Stimulated activated CD4-positive, alpha-beta T cell treated with anti-CD3 and anti-CD28 coated beads, Interleukin-1b, Interleukin-23, amount 100 ng/mL, for 4 hours (primary cell): ENCODE measurements at places on chromosomes 2 and 18.
A peak's percentile ranks its signal among the peaks of the same experiment; 100 is the strongest.

GRCh38 chr2:193124815-193125214 lies 930.1 kb upstream of the TMEFF2 start:
- no peak for DNase-seq

DNA sequence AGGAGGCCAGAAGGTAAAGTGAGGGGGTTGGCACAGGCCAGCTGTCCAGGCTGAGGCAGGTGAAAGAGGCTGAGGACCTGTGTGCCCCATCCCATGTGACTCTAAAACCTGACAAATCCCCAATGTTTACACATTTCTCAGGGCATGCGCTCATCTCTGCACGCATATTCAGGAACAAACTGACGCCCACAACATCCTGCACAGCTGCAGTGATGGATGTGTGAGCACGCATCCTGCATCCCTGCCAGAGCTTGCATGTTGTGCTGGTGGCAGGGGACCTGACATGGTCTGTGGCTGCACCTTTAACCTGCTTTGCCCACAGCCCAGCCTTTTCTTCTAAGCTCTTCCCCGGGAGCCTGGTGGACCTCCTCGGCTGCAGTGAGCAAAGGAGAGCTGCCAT lies 83.1 kb downstream of the FBXO15 start:
- no peak for DNase-seq

GRCh38 chr2:179981085-179981484 lies 26.0 kb downstream of the CWC22 start:
- no peak for DNase-seq

DNA sequence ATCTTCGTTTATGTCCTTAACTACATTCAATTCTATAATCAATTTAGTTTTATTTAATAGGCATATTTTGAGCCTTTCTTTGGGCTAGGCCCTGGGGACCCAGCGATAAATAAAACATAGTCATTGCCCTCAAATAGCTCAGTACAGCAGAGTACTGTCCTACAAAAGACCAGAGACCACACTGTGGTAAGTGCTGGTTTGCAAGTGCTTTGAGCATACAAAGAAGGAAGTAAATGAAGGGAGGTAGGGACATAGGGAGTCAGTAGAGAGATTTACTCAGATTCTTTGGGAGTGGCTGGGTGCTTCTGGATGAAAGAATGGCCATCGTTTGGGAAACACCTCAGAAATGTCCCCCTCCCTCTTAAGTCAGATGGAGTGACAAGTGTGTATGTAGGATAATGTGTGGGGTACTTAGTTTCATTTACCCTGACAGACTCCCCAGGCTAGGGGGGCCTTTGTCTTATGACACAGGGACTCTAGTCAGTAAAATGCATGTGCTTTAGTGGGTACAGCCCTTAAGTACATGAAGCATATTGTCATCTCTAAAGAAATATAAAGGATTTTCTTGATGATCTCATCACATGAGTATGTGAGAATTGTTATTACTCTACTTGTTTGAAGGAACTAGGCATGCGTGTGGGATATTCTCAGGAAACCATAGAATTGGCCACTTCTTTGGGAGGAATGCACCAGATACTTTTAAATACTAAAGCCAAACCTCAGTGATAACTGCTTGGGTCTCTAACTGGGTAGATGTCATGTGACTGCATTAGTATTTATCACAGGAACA lies 35.1 kb downstream of the MAPRE2 start:
- DNase-seq: no peak

- DNase-seq: no peak
Measured at GRCh38 chr2:77155511-77155910, 366.7 kb downstream of the LRRTM4 start.

- DNase-seq: no peak
Measured at GRCh38 chr2:134231965-134232340, 21.9 kb upstream of the MGAT5 start.

- no peak for DNase-seq
Measured at GRCh38 chr2:190628591-190629319, 20.1 kb upstream of the NAB1 start.

DNA sequence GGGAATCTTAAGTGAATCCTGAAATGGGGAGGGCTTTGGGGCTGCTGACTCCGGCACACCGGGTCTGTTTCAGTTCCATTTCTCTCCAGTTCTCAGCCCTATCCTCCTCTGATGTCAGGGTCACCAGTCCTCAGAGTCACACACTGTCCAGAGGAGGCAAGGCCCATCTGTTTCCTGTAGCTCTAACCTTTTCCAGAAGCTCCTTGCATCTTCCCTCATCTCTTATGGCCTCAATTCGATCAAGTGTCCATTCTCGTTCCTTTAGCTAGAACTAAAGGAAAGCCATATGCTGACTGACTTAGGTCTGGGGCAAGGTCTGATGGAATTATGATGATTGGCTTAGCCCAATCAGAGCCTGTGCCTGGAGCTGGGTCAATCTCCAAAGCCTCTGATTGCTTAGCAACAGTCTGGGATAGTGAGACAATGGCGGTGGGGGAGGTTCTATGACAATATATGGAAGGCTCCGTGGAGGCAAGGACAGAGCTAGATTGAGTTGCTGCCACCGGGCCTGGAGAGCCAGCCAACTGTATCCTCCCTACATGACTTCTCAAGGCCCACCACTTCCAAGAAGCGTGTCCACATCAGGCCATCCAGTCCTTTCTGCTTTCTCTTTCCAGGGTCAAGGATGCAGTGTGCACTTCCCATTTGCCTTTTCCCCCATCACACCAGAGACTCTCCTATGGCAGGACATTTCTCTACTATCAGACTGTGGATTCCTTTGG lies 5.2 kb downstream of the ANKRD53 start:
- DNase-seq: no peak

DNA sequence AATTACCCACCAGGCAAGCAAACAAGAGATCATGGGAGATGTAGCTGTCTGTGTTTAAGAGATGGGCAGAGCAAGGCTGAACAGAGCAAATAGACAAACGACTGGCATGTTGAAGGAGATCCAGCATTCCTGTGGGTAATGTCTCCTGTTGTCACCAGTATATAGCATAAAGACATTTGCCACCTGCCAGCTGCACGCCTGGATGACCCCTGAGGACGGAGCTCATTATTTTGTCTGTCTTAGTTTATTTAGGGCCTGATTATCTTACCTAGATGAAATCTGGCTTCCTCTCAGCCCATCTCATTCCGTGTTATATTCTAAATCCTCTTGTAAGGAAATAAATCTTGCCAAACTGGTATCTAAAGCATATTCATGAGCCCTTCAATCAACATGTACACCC lies 510.3 kb upstream of the LINC00305 start:
- no peak for DNase-seq

DNA sequence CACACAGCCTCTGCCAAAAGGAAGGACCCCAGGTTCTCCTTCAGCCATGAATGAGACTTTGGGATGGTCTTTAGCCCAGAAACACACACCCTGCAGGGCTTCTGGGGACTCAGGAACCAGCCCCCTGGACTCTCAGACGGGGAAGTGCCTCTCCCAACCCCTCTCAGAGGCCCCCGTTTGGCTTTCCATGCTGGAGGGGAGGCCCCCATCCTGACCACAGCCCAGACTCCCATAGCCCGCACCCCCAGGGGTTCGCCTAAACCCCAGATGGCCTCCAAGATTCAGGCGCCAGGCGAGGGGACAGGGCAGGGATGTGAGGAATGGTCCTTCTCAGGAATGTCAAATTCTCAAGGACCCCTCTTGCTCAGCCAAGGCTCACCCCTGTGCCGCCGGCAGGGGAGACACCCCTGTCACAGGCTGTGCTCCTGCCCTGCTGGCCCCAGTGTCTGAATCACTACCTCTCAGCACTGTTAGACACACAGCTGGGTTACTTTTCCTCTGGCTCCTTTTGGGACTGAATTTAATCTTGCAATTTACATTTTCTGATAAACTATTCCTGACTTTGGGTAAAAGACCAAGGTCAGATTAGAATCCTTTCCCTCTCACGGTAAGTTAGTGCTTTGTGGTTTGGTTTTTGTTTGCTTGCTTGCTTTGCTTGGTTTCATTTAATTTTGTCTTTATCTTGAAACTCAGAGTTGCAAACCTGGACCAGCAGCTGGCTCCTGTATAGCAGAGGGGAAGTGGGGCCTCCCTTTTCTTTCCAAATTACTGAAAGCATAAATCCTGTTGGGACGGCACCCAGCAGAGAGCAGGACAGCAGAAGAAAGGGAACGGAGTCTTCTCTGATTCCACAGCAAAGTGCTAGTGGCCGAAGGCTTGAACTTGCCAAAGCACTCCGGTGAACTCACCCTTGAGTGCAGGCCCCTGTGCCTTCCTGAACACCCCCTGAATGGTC lies 198.9 kb upstream of the RAB6C start:
- DNase-seq: no peak

GRCh38 chr2:6864923-6865345 lies 773 bp downstream of the CMPK2 start:
- DNase-seq: no peak

GRCh38 chr2:96868555-96869280 lies 1.2 kb downstream of the SEMA4C start:
- peak; percentile 30 for DNase-seq

DNA sequence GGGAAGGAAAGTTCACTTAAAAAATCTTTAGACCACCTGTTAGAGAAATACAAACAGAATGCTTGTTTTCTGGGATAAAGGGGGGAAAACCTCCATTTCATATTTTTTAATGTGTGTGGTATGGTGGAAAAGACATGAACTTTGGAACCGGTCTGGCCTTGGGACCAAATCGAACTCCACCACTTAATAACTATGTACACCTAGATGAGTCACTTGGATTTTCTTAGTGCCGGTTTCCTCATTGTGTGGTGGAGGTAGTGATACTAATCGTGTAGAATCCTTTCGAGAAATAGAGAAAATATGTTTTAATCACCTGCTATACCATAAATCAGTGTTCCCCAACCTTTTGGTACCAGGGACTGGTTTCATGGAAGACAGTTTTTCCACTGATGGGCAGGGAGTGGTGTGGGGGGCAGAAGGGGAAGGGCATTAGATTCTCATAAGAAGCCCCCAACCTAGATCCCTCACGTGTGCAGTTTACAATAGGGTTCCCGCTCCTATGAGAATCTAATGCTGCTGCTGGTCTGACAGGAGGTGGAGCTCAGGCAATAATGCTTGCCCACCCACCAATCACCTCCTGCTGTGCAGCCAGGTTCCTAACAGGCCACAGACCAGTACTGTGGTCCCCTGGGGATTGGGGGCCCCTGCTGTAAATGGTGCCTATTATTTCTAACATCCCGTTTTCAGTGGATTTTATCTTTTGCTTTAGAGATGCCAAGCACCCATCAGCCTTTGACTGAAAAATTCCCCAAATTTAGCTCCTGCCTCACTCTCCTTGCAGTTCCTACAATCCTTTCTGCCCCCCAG lies 308.8 kb downstream of the PRKCE start:
- no peak for DNase-seq

DNA sequence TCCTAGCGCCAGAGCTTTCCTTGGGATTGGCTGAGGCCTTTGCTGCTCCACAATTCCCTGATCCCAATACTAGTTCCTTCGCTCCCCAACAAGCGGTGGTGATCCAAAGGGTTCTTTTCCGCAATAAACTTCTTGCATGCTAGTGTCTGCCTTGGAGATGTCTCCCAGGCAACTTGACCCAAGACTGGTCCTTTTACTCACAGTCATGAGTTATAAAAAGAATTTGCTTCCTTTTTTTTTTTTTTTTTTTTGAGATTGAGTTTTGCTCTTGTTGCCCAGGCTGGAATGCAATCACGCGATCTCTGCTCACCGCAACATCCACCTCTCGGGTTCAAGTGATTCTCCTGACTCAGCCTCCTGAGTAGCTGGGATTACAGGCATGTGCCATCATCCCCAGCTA lies 89.8 kb upstream of the SP3 start:
- DNase-seq: no peak

DNA sequence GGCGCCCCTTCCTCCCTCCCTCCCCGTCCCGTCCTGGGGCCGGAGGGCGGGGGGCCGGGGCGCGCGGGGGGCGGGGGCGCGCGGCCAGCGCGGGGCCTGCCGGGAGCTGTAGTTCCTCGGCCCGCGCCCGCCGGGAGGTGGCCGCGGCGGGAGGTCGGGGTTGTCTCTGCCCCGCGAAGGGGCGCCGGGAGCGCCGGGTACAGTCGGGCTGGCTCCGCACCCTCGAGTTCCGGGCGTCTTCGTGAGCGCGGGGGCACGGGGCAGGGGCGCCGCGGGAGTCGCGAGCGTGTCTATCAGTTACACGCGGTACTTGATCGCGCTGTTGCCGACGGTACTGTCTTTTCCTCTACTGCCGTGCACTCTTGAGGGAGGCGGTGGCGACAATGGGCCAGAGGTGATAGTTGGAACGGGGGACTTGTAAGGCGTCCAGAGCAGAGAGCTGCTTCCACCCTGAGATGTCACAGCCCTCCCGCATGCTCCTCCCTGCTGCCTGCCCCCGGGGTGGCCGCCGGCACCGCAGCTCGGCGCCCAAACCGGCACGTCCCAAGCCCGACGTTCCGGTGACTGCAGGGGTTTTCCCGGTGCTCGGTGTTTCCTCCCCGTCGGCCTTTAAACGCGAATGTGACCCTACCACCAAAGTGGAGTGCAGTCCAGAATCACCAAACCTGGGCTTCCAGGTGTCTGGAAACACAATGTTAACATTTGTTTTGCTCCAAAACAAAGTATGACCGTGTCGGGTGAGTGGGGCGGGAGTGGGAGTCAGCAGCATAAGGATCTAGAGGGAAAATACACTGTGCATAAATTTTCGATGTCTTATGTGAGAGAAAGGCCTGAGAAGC lies at the start of gene PRKD3:
Gene PRKD3, minus strand, starts transcription at position 48 of the 839 bp plus-strand sequence. CDS start 8,309 bp downstream, outside the sequence.
- DNase-seq: peak; percentile 50

- no peak for DNase-seq
Measured at GRCh38 chr2:1032030-1032429, 81.4 kb downstream of the SNTG2 start.

GRCh38 chr2:237524631-237525030 lies 37.6 kb downstream of the MLPH start:
- DNase-seq: no peak

DNA sequence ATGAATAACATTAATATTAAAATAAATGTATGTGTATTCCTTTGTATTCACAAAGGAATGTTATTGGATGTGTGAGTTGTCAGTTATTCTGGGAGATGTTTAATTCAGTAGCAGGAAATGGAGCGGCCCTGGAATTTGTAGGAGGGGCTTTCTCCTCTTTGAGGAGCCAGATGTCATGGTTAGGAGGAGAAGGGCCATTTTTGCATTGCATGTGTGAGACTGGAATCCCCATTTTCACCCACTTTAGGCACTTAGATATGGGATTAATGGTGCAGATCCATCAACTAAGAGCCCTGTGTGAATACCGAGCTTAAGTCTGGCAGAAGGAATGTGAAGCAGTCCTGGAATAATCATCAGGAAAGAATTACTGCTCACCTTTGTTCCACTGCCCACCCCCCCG lies 439.2 kb downstream of the PARD3B start:
- DNase-seq: no peak

GRCh38 chr2:8962890-8963289 lies 40.6 kb downstream of the MBOAT2 start:
- no peak for DNase-seq

DNA sequence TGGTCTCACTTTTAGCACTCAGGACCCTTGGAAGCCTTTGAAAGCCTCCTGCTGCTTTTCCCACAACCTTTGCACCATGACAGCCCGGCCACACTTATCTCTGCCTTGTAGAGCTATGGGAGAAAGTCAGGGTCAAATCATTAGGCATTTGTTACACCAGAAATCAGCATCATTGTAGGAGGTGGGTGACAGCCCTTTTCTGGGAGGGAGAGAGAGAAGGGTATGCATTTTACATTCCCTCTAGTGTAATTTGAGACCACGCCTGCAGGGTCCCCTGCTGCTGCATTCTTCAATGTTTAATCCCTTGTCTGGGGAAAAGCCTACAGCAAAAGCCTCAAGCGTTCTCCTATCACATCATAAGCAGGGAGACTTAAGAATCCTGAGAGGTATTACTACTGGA lies 766.8 kb upstream of the FAM98A start:
- no peak for DNase-seq
